Lung microvascular endothelial cell (primary cell): ENCODE measurements at places on chromosomes 1 and 21.

- DNase-seq = no peak
Measured at GRCh38 chr1:236516929-236517704, 6.7 kb upstream of the LGALS8 start.

DNA sequence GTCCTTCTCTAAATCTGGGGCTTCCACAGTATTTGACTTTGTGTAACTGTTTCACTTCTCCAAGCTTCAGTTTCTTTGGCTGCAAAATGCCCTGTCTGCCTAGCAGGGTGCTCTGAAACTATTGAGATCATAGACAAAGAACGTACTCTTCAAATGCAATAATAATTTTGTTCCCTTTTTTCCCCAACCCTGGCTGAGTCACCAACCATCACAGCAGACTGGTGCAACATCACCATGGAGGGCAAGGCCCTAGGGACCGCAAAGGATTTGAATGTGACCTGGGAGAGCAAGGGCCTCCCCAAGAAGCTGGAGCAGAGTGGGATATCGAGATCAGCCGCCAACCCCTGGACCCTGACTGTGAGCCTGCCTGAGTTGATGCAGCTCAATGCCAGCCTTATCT lies 115.0 kb downstream of the FCRL5 start:
- no peak for DNase-seq

GRCh38 chr1:89728381-89728780 lies 92.5 kb upstream of the LRRC8D start:
- DNase-seq = peak; percentile 41

DNA sequence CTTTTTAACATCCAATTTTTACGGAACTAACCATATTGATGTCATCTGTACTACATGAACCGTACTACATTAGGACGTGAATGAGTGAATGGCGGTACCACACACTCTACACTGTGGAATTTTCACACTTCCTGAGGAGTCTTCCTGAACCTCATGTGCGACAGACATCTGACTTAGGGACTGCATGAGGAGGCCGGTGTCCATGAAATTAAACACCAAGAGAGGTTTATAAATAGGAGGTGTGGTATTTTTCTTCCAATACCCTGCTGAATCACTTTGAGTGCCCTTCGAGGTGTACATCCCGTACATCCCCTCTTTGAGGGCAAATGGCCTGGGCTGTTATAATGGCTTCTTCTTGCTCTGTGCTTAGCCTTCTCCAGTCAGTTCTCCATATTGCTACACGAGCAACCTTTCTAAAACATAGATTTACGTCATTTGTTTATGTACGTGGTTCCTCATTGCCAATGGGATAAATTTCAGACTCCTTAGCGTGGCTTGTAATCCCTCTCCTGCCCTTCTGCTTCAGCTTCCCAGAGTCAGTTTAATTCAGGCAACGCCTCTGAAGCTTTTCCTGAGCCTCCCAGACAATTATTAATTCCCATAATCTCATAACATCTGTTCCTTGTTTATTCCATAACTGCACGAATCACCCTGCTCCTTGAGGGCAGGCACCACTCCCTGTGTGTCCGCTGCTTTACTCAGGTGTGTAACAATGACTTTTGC lies 9.4 kb downstream of the ST3GAL3 start:
- peak; percentile 21 for DNase-seq

- DNase-seq = no peak
Measured at GRCh38 chr1:42692911-42693310, 10.7 kb downstream of the YBX1 start.

- DNase-seq = no peak
Measured at GRCh38 chr1:53259932-53260331, 21.6 kb upstream of the MAGOH start.

GRCh38 chr1:168472223-168472622 lies 71.6 kb downstream of the XCL2 start:
- no peak for DNase-seq

GRCh38 chr1:62882201-62883104 lies 98.5 kb downstream of the ATG4C start:
- DNase-seq = no peak

DNA sequence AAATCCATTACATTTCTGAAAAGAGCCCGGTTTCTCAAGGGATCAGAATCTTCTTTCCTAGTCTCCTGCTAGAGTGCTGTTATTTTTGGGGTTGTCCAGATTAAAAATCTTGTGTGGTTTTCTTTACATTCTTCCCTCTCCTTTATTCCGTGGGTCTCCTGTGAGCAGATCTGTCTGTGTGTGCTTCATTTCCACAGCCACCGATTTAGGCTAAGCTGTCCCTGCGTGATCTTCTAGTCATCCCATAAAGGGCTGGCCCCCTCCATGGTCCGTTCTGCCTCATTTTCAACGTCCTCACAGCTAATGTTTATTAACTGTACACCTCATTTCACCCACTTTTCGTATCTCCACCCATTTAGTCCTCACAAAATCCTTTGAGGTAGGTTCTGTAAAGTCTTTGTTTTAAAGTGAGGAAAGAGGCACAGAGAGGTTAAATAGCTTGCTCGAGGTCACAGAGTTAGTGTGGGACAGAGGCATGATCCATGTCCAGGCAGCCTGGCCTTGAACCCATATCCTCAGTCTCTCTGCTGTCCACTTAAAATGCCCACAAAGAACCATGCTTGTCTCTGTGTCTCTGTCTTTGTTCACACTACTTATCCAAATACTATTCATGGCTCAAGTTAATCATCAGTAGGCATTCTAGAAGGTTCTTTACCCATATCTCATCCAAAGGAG lies 38.2 kb upstream of the KIF1B start:
- DNase-seq = no peak

DNA sequence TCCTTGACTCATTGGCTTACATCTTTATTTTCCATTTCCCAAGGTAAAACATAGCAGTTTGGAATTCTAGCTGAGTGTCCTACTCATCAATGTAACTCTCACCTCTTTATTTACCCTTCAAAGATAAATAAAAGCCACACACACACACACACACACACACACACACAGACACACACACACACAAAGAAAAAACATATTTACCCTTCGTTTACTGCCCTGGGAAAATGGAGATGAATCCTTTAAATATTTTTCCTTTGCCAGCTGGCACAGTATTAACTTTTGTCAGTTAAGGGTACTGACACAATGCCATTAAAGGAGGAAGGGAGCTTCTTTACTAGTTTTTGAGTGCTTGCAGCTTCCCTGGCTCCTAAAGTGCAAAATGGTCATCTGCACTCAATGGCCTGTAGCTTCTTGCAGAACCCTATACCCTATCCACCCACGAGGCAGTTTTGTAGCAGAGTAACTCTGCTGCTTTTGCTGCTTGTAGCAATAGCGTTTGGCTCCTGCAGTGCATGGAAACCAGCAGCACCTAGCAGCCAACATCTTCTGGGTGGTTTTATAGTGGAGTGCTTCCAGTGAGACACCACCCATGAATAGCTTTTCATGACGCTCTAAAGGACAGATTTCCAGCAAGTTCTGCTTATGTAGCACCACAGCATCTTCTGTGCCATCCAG lies 103.7 kb downstream of the HS2ST1 start:
- no peak for DNase-seq

DNA sequence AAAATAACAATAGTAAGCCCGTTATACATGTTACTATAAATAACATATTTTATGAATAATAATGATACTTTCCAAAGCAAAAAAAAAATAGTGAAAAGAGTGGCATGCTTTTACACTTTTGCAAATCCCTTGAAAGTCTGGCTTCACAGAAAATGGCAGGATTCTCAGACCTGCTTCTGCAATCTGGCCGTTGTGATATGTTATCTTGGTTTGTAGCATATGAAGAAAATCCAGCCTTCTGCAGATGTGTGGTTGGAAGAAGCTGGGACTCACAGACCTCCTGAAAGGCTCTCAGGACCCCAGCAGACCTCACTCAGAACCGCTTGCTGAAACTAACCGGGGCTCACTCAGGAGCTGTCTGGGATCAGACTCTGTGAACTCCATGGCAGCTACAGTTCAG lies 256.0 kb upstream of the TMEM51 start:
- DNase-seq = no peak

DNA sequence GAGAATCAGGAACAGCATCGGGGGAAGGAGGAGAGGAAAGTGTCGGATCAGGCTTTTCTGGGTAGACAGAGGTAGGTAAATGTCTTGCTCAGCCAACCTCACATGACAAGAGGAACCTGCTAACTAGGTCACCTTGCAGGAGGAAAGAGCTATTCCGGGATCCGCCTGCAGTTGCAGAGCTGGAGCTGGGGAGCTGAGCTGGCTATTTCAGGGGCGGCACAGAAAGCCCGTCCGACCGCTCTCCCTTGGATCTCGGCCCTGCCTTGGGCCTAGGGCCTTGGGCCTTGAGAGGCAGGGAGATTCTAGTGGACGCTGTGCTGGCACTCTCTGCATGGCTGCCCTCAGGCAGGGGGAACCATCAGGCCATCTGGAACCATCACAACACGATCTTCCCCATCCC lies 56.5 kb upstream of the CTPS1 start:
- DNase-seq = no peak

GRCh38 chr1:229139331-229140118 lies 131.4 kb upstream of the RAB4A start:
- no peak for DNase-seq

DNA sequence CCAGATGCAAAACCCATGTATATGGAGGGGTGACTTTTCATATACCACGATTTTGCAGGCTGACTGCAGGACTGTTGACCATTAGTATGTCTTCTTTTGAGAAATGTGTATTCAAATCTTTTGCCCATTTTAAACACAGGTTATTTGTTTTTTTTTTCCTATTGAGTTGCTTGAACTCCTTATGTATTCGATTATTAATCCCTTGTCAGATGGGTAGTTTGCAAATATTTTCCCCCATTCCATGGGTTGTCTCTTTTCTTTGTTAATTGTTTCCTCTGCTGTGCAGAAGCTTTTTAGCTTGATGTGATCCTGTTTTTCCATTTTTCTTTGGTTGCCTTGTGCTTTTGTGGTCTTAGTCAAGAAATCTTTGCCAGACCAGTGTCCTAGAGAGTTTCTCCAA lies 24.6 kb upstream of the KLF17 start:
- no peak for DNase-seq

- no peak for DNase-seq
Measured at GRCh38 chr1:199002661-199003060, 363.8 kb downstream of the PTPRC start.

DNA sequence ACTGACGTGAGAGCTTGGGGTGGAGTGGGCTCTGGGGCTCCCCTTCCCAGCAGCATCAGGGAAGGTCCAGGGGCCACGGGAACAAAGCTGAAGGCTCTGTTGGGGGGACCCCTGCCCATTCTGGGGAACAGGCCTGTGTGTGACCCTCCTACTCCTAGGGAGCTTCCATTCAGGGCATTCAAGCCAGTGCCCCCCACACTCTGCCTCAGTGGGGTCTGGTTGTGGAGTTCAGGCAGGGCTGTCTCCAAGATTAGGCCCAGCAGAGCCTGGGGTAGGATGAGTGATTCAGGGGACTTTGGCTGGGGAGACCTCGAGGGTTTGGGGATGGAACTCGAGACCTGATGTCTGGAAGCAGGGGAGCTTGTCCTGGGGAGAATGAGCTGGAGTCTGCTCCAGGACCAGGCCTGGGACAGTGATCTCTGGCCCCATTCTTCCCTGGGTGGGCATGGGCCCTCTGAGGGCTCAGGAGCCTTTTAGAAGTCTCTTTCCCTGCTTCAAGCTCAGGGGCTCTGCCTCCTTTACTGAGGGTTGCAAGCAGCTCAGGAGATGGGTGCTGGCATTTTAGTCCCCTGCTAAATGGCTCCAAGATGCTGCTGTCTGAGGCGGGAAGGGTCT lies 81.7 kb downstream of the PTPRU start:
- no peak for DNase-seq

DNA sequence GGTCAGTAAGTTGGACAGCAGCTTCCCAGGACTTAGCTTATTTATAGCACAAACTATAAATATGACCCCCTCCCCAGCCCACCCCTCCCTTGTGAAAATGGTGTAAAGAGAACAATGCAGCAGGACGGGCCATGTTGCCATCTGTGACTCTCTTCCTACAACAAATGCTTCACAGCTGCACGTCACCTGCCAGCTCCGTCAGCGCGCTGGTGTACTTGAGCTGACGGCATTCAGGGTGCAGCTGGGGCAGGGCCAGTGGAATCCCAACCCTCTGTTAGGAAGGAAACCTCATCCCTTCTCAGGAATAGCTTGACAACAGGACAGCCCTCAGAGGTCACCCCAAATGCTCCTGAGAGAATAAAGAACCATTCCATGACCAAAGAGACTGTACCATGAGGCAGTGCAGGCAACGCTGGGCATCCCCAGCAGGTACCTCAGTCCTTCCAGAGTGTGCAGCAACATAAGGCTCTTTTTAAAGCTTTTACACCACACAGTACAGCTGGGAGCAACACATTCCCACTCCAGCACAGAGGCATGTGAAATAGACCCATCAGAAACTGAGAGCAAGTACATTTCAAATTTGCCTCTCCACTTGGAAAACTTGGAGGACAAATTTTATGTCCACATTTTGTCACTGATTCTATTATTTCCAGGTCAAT lies 85.0 kb downstream of the ATP1A1 start:
- DNase-seq = no peak

DNA sequence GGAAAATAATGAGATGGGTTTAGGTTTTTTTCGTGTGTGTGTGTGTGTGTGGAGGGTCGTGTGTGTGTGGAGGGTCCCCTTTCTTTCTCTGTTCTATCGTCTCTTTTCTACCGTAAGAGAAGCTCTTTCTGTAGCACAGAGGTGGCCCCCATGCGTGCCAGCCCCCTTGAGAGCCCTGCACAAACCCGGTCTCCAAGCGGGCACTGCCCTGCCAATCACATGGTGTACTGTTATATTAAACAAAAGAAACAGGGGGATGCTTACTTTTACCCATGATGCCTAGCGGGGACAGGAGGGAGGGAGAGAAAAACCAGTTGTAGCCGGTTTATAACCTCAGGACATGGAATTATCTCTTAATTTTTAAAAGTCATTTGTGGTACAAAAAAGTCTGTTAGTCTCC lies 41.0 kb downstream of the GATAD2B start:
- peak; percentile 72 for DNase-seq

GRCh38 chr1:184574588-184574987 lies 180.1 kb downstream of the EDEM3 start:
- no peak for DNase-seq

- DNase-seq = no peak
Measured at GRCh38 chr1:146039844-146040194, 18.3 kb upstream of the HJV start.

- DNase-seq = peak; percentile 71
Measured at GRCh38 chr21:28336314-28336713, 656.4 kb downstream of the LTN1 start.

- DNase-seq = no peak
Measured at GRCh38 chr1:156012051-156012817, 8.5 kb downstream of the SSR2 start.

DNA sequence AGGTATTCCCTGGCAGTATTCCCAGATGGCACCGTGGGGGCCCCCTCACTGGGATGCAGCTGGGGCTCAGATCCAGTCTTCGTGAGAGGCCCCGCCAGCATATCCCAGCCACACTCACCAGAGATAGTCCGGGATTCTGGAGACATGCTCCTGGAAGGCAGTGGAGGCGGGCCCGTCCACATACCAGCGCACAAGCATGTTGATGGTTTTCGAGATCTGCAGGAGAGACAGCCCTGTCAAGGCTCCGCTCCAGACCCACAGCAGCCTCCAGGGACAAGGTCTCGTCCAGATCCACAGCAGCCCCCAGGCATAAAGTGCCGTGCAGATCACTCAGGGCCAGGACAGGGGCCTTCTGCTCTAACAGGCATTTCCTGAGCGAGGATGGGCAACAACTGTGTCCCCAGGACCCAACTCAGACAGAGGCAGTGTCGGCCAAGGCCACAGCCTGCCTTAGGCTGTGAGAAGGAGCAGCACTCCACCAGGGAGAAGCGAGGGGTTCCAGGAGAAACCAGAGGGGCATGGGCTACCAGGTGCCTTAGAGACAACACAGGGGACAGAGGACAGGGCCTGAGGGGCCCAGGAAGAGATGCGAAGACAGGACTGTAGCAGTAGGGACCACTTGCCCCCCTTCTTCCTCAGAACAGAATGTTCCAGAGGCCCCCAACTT lies 14.8 kb downstream of the LSS start:
- DNase-seq = no peak

GRCh38 chr1:101108111-101108500 lies 82.5 kb upstream of the DPH5 start:
- DNase-seq = no peak
